ENCODE measurements at places on chromosomes 3 and 15. TPM values are rescaled to one million over a fixed set of nuclear protein-coding genes. Genes with fewer than 3 reads are reported as not detected.

Gene STARD5
- 1.5 TPM for total RNA-seq

Gene ITGA11
- total RNA-seq, result 2.8 TPM

Gene C2CD4B
- 0.10 TPM for total RNA-seq

Gene TAGLN3
- total RNA-seq, result not detected

Gene SCN5A
- 0.72 TPM for total RNA-seq

Gene TGM4
- total RNA-seq, result 0.39 TPM

Gene CFAP91
- 0.32 TPM for total RNA-seq

Gene TMEM108
- total RNA-seq, result not detected

Gene MME
- not detected for total RNA-seq

Gene ERC2
- total RNA-seq, result not detected

Gene SLC25A38
- total RNA-seq, result 39.6 TPM

Gene SERINC4
- 0.15 TPM for total RNA-seq

Gene PLOD2
- total RNA-seq, result 118 TPM

Gene SCAPER
- total RNA-seq, result 3.6 TPM

Gene CIDEC
- 79.3 TPM for total RNA-seq

Gene C3orf85
- not detected for total RNA-seq

Gene TMEM212
- total RNA-seq, result not detected

Gene CLDN16
- total RNA-seq, result 0.09 TPM

All from A549 treated with dexamethasone at 1 μM for 4 hours (cell line).